Vagina (tissue), 2 donors: ENCODE measurements at places on chromosomes 2 and 18.
A peak's percentile ranks its signal among the peaks of the same experiment; 100 is the strongest.

DNA sequence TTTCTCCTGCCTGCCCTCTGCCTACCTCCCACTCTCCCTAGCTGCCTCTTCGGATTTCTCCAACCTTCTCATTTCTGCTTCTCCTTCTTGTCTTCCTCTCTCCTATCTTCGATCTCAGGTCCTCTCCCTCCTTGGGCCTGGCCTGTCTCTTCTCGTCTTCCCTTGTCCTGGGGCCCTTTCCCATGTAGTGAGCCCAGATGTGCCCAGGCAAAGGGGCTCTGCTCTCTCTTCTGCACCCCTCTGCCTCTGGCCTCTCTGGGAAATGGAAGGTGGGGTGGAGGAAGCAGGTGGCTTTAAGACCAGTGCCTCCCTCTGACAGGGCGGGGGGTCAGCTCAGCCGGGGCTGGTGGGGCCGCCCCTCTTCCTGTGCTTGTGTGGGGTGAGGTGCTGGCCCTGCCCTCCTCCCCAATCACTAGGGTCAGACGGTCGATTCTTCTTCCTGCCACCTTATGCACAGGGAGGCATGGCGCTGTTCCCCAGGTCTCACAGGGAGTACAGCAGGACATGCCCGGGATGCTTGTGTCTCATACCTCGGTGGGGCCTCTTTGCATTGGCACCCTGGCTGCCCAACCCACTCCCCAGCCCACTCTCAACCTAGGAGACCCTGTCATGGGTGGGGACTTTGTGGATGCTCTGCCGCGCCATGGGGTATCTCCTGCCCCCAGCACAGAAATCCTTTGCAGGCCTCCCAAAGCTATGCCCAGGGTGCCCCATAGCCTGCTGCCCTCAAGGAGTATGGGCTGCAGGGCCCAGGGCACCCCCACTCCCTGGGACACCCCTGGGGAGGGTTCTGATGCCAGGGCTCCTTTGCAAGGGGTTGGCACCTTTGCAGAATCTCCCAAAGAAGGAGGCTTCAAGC is 213.8 kb upstream of the HAAO start:
- H3K4me3 ChIP-seq, result no peak overlapping the region
- no peak for DNase-seq
- H3K4me1 ChIP-seq, result peaks cover 4% of the 10 kb centered on the region
- no peaks in the 10 kb centered on the region for H3K36me3 ChIP-seq

DNA sequence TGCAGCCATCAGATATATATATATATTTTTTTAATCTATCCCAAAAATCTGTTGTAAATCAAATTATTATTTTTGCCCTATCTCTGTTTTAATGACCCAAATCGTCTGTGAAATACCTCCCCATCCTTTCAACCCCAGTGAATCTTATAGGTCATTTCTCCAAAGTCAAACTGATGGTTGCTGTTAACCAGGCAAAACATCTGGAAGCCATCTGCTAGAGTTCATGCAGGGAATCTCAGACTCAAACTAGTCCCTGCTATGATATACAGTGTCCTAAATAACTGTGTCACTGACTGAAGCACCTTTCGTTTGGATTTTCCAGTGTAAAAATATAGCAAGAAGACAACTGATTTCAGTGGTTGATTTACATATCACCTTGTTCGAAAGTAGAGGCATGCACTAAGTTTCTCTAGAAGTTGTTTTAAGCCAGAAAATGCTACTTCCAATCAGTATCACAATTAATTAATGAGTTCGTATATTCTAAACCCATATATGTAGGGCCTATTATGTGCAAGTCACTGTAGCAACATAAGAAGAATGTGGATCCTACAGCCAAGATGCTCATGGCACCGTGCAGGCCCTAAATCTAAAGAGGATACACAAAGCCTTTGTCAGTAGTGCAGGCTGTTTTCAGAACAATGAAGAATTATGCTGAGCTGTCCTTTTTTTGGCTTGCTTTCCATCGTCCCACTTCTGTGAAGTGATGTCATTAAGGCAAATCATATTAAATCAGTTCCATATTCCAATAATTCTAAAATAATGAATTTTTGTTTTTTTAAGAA is 566.0 kb downstream of the STK39 start:
- no peak overlapping the region for H3K27ac ChIP-seq
- no peak for DNase-seq
- H3K4me3 ChIP-seq, result no peak overlapping the region
- no peaks in the 10 kb centered on the region for H3K27me3 ChIP-seq
- no peaks in the 10 kb centered on the region for H3K4me1 ChIP-seq
- H3K36me3 ChIP-seq, result no peaks in the 10 kb centered on the region

DNA sequence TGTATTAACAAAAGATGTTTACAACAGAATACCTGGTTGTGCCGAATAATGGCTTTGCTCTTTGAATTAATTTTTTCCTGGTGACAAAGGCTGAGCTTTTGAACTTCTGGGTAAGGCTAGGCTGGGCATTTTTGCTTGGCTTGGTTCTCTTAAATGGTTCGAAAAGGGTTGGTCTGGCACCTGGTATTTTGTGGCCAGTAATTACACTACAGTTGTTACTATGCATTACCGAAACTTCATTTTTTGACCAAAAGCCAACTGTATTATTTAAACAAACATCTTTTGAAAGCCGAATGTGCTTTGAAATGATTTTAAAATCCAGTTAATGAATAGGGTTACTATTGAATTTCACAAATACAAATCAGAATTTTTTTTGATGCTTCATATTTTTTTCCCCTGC is 19.4 kb upstream of the NFE2L2 start:
- no peaks in the 10 kb centered on the region for H3K36me3 ChIP-seq
- DNase-seq, result no peak
- H3K27ac ChIP-seq, result no peak overlapping the region
- H3K4me3 ChIP-seq, result no peak overlapping the region

- no peak overlapping the region for H3K27ac ChIP-seq
- peaks cover 12% of the 10 kb centered on the region for H3K4me1 ChIP-seq
- no peaks in the 10 kb centered on the region for H3K27me3 ChIP-seq
- H3K4me3 ChIP-seq, result no peak overlapping the region
Observed at GRCh38 chr2:64457524-64457923, 3.6 kb downstream of the LGALSL start.

GRCh38 chr2:224025874-224026273 is 13.2 kb downstream of the SERPINE2 start:
- no peak for DNase-seq
- H3K27me3 ChIP-seq, result no peaks in the 10 kb centered on the region

DNA sequence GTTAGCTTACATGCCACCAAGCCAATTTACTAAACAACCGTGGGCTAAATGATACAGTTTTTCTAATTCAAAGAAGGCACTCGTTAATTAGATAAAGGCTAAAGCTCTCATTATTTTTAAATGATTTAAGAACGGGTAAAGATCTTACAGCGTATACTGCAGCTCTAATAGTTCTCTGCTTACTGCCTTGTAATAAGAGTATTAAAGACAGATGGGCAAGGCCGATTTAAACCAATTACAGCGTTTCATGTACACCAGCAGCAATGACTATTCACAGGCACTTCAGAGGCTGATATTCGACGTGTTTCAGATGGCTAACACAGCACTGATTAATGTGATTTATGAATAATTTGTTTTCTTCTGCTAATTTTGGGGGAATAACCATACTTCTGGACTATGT is 259.3 kb downstream of the ZNF407 start:
- H3K27ac ChIP-seq, result no peak overlapping the region
- no peaks in the 10 kb centered on the region for H3K36me3 ChIP-seq
- H3K4me3 ChIP-seq, result no peak overlapping the region
- H3K27me3 ChIP-seq, result no peaks in the 10 kb centered on the region
- H3K4me1 ChIP-seq, result no peaks in the 10 kb centered on the region

GRCh38 chr2:189327879-189328847 is 113.1 kb upstream of the WDR75 start:
- H3K4me1 ChIP-seq, result no peaks in the 10 kb centered on the region
- no peaks in the 10 kb centered on the region for H3K27me3 ChIP-seq
- H3K36me3 ChIP-seq, result no peaks in the 10 kb centered on the region

GRCh38 chr2:37671816-37672103 is 318 bp upstream of the CDC42EP3 start:
- H3K27me3 ChIP-seq, result no peaks in the 10 kb centered on the region
- peak overlapping the region; percentile 97 for H3K4me3 ChIP-seq
- H3K4me1 ChIP-seq, result peaks cover 23% of the 10 kb centered on the region
- H3K27ac ChIP-seq, result peak overlapping the region; percentile 89
- no peak for DNase-seq

- no peaks in the 10 kb centered on the region for H3K27me3 ChIP-seq
- H3K4me1 ChIP-seq, result no peaks in the 10 kb centered on the region
- no peak for DNase-seq
- no peaks in the 10 kb centered on the region for H3K36me3 ChIP-seq
Observed at GRCh38 chr2:171297956-171298355, 135.8 kb downstream of the METTL8 start.

DNA sequence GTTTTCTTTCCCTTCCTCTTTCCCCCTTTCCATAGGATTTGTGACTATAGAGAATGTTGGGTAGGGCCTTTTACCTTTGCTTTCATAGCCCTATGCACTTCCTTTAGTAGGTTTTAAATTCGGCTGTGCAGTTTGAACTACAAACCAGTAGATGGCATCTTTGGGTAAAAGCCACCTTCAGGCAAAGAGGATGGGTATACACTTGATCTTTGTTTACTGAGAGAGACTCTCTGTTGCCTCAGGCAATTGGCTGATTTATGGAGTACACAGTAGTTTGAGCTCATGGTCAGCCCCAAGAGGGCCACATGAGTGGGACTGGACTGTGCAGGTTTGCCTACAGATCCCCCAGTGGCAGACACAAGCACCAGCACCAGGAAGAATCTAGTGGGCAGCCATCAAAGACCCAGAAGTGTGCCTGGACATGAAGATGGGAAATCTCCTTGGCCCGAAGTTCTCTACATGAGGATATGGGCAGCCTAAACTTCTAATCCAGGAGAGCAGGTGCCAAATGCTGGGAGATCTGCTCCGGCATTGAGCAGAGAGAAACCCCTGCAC is 1304.3 kb upstream of the DDX18 start:
- H3K27ac ChIP-seq, result no peak overlapping the region
- no peak for DNase-seq
- no peak overlapping the region for H3K4me3 ChIP-seq
- no peaks in the 10 kb centered on the region for H3K27me3 ChIP-seq
- no peaks in the 10 kb centered on the region for H3K36me3 ChIP-seq

DNA sequence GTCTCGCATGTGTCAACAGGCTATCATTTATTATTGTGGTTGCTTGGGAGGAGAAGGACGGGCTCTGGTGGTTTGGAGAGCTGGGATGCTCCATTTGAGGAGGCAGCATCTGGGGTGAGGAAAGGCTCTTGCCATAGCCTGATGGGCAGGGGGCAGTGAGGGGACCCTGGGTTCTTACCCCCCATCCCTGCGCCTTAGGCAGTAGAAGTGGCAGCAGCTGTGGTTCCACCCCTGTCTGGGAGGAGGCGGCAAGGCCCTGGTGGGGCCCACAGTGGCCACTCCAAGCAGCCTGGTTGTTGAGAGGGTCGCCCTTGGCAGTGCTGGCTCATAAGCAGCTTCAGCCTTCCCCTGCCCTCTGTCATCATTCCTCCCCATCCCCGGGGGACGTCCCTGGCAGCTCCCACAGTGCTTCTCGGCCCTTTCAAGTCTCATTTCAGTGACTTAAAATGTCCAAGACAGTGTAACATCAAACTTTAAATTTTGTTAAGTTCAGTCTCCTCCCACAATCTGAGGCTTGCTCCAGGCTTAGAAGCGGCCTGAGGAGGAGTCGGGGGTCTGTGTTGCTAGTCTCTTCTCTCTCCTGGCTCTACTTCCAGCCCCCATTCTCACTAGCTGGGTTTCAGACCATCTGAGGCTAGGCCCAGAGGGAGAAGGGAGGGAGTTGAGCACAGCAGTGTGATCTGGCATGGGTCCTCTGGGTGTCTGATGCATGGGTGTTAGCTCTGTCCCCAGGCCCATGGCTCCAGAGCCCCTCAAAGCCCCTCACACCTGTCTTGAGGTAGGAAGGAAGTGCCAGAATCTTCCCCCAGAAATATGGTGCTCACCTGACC is 34.9 kb upstream of the PTPN4 start:
- H3K36me3 ChIP-seq, result no peaks in the 10 kb centered on the region
- H3K27me3 ChIP-seq, result no peaks in the 10 kb centered on the region
- no peak overlapping the region for H3K27ac ChIP-seq
- no peak overlapping the region for H3K4me3 ChIP-seq

GRCh38 chr18:39655341-39655740 is 2089.7 kb upstream of the CELF4 start:
- H3K27ac ChIP-seq, result no peak overlapping the region
- H3K27me3 ChIP-seq, result no peaks in the 10 kb centered on the region
- H3K4me1 ChIP-seq, result no peaks in the 10 kb centered on the region
- H3K36me3 ChIP-seq, result no peaks in the 10 kb centered on the region
- DNase-seq, result no peak
